ENCODE measurements at places on chromosomes 3 and 15. TPM values are rescaled to one million over a fixed set of nuclear protein-coding genes. Genes with fewer than 3 reads are reported as not detected.

The PATL2 gene
- total RNA-seq: 0.11 TPM

DNA sequence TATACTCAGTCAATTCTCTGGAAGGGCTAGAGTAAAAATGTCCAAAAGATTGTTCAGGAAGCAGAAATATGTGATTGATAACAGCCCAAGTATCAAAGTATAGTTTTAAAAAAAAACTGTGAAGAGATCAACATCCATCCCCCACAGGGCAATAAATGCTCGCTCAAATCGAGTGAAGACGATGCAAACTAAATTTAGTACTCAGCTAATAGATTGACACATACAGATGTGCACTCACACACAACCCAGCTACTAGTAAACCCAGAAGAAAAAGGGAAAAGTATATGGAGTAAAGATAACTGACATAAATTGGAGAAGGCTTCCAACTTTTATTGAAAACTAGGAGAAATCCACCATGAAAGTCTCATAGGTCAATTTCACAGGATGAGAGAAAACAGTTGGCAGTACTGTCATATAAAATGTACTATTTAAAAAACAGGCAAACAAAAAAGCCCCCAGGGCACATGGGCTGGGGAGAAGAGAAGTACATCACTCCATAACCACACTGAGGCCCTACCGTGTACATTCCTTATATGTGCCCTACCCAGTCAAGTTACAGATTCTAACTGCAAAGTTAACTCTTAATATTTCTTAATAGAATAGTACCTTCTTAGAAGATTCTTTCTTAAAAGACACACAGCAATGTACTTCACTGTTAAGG, 125.7 kb downstream of the TBL1XR1 start:
- no peak for DNase-seq

GRCh38 chr15:40543631-40544294, 21.1 kb downstream of the CCDC32 start:
- DNase-seq: no peak

DNA sequence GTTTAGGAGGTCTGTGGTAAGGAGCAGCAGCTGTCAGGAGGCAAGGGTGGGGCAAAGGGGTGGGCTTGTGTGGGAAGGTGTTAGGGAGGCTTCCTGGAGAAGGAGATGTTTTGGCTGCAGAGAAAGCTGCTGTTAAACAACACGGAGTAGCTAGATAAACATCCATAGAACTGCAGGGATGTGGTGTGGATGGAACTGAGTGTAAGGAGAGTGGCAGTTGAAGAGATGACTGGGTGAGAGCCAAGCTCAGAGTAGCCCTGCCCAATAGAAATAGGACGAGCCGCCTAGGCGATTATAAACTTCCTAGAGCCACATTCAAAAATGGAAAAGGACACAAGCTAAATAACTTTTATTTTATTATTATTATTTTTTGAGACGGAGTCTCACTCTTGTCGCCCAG, 19.9 kb downstream of the RPLP1 start:
- DNase-seq: no peak

DNA sequence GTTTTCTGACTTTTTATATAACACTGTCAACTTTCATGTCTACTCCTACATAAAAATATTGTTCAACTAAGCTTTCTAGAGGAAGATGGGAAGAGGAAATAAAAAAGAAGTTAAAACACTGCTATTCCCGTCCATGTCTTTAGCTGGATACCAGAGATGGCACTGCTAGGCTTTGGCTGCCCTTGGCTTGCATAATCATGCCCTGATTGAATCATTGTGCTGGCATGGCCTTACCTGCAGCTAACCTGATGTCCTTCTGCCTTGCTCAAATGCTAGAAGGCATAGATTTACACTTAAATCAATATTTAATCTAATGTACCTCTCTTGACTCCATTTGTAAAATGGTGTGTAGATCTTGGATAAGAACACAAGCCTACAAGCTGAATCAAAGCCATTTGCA, 539.7 kb upstream of the IL12A start:
- DNase-seq: no peak

The RLBP1 gene
- total RNA-seq: not detected

The SEMA7A gene
- total RNA-seq: 36.2 TPM

GRCh38 chr15:92163641-92164040, 230.0 kb upstream of the ST8SIA2 start:
- no peak for DNase-seq

GRCh38 chr3:159112724-159113123, 310.9 kb downstream of the MFSD1 start:
- DNase-seq: no peak

The CX3CR1 gene
- total RNA-seq: not detected

The RBP2 gene
- not detected for total RNA-seq

The ACSBG1 gene
- not detected for total RNA-seq

DNA sequence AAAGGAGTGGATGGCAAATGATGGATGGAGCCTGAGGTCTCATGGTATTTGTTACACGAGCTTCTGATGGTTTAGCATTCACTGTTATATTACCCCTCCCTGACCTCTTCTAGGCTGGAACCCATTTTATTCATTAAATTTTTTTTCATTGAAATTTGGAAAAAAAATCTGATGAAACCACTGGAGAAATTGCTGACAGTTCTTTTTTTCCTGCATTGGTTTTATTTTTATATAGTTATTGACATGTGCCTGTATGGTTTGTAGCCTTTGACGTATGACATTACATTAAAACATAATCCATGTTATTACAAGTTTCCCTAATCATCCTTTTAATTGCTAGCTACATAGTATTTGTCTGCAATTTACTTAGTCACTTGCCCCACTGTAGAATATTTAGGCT, 81.8 kb downstream of the CLDN11 start:
- DNase-seq: no peak

The ROBO1 gene
- total RNA-seq: 19.5 TPM

DNA sequence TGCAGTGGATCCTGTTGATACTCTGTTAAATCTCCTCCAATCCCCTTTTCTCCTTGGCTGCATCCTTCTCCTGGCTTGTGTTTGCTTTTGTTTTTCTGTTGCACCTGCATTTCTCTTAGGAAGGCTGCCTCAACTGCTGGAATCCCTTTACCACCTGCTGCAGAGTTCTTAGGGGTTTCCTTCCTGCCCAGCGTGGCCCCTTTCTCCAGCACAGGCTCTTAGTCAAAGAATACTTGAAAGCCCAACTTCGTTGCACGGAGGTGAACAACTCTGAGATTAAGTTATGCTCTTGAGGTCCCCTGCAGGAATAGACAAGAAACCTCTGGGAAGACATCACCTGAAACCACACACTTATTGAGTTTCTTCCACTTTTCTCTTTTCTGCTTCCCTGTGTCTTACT, 121.6 kb upstream of the GRM7 start:
- DNase-seq: no peak

- DNase-seq: peak; percentile 65
Measured at GRCh38 chr3:86793786-86794185, 197.2 kb downstream of the VGLL3 start.

Data from Daoy (cell line).